H54 (cell line): ENCODE measurements at places on chromosomes 1 and 21.

DNA sequence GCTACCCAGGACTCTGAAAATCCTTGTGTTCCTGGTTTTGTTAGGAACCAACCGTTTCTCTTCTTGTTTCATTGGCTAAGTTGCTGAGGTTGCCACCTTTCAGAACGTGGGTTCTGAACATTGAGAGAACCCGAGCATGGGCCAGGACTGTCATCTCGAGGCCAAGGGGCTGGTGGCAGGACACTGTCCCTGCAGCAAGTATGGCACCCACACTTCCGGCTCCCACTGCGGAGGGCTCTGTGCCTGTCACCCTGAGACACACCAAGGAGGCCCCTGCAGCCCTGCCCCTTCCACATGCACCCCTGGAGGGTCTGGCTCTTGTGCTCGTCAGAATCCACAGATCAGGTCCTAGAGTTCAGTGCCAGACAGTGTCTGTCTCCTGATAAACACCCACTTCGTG is 39.1 kb upstream of the LRRC3 start:
- no peak for DNase-seq

DNA sequence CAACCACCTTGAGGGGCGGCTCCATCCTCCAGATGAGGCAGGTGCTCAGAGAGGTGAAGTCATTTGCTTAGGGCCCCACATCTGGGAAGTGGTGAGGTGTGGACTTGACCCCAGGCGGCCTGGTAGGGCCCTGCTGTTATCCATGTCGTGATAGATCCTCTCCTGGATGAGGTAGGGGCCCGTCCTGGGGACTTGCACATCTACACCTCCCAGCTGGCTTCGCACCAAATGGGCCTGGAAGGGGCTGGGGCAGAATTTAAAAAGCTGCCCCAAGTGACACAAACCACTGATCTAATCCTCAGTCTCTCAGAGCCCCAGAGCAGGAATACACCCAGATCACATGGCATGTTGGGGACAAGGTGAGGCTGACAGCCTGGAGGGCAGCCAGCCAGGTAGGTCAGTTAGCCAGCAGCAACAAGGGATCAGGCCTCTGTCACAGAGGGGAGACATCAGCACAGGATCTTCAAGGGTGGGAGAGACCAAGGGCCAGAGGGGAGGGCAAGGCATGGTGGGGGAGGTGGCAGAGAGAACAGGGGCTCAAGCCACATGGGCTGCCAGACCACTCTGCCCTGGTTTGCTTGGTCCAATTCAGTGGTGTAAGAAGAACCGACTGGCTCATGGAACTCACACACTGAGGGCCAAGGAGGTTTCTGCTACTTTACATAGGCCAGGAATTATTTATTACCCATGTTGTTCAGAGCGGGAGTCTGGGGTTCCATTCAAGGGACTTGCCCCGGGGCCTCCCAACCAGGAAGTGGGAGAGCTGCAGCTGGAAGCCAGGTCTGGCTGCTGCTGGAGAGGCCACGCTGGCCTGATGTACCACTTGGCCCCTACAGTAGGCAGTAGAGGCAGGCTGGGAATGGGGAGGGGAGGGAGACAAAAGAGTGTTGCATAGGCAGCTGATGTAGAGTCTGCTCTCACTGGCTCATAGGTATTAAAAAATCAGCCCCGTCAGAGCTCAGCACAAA is 12.1 kb downstream of the LRP8 start:
- DNase-seq, result no peak

- no peak for DNase-seq
Observed at GRCh38 chr1:77739235-77739634, 20.4 kb downstream of the USP33 start.

GRCh38 chr1:156371553-156372264 is 2.7 kb downstream of the RHBG start:
- no peak for DNase-seq

GRCh38 chr21:42627527-42628289 is 25.7 kb upstream of the PDE9A start:
- DNase-seq, result no peak
